Stimulated activated naive CD8-positive, alpha-beta T cell treated with anti-CD3 and anti-CD28 coated beads, Interleukin-15, amount 100 ng/mL, for 72 hours (primary cell): ENCODE measurements at places on chromosomes 4 and X.

GRCh38 chrX:13747836-13748235, 13.3 kb downstream of the OFD1 start:
- no peak for DNase-seq

DNA sequence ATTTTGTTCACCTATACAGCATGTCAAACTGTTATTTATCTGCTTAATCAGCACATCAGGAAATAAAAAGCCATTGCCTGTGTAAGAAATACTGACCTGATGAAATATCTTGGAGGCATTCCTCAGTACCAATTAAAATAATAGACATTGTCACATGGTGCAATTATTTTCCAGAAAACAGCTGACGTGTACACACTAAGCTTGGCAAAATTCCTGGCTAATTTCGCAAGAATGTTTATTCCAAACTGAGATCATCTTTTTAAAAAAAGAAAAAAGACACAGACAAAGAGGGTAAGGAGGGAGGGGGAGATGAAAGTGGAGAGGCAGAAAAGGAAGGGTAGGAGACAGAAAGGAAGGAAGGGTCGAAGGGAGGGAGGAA, 61.9 kb upstream of the NFKB1 start:
- no peak for DNase-seq

DNA sequence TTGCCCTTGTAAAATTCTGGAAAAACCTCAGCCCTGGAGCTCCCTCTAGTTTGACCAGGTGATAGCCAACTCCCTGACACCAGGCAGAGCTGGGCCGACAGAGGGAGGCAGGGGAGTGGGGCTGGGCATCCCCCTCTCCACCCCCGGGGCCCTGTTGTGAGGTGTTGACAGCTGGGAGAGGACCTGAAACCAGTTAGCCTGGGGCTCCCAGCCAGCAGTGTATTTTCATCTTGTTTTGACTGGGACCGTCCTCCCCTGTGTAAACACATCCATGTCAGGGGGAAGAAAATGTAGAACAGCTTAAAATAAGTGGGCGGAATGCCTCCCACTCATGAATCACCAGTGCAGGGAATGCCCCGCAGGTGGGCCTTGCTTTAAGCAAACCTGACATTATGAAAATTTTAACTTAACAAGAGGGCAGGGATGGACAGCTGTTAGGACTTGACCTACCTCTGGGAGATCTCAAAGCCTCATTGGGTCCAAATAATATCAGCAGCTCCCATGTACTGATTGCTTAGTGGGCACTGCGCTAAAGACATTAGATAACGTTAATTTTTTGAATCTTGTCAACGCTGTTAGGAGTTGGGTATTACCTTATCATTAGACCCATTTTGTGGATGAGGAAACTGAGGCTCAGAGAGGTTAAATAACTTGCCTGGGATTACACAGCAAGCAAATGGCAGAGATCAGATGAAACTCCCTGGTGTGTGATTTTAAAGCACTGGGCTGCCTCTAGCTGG, 45.9 kb downstream of the TSC22D3 start:
- DNase-seq: no peak

DNA sequence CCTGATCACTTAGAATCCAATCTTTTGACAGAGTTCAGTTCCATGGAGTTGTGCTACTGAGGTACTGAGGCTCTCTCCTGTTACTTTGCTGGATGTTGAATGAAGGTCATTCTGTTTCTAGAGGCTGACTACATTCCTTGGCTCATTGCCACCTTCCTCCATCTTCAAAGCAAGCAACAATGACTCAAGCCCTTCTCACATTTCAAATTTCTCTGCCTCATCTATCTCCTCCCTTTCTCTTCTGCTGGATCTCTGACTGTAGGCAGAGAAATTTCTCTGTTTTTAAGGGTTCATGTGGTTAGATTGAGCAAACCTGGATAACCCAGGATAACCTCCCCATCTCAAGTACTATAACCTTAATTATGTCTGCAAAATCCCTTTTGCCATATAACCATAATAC, 775.4 kb downstream of the STPG2 start:
- DNase-seq: no peak

DNA sequence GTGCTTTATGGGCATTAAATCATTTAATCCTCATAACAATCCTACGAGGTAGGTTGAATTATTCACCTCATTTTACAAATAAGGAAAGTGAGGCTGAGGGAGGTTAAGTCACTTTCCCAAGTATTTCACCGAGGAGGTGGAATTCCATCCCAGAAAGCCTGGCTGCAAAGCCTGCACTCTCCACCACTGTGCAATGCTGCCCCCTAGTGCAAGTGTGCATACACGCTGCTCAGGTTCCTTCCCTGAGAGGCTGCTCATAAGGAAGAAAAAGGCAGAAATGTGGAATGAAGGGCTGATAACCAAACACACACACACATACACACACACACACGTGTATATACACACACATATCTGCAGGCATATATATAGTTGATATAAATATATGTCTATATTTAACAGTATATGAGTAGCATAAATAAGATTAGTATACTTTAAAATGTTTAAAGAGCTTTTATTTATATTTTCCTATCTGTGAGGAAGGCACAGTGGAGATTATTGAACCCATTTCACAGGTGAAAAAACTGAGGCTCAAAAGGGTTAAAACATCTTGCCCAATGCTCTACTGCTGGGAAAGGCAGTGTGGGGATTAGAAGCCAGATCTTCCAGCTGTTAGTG, 714.5 kb upstream of the TENM3 start:
- peak; percentile 4 for DNase-seq

DNA sequence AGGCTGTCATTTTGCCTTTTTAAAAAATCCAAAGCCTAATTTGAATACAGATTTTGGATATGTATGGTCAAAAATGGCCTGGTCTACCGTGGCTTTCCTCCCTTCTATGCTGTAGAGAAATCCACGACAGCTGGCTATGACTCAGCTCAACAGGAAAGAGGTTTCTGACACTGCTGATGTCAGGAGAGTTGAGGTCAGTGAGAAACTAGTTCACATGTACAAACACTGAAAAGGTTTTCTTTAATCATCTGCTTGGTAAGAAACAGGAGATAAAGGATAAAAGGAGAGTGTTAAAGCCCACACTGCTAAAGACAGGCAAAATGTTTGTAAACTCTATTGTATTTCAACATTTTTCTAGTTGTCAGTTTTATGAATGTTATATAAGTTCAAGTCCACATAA, 113.9 kb downstream of the NYX start:
- peak; percentile 7 for DNase-seq

DNA sequence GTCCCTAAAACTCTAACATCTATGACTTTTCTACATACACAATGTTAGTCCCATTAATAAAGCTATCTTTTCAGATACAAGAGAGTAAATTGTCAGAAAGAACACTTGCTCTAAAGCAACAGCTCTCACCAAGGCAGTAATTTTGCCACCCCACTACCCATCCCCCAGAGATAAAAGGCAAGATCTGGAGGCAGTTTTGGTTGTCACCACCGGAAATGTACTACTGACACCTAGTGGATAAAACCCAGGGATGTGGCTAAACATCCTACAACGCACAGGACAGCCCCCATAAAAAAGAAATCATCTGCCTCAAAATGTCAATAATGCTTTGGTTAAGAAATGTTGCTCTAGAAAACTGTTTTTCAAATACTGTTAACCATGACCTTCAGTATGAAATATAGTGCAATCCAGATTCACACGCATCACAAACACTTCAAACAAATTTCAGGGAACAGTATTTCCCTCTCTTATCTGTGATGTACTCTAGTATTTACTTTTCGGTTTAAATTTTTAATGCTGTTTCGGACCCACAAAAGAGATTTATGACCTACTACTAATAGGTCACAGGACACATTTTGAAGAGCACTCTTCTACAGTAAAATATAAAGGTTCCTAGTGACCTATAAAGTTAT, 5.1 kb downstream of the FBXL5 start:
- peak; percentile 63 for DNase-seq

DNA sequence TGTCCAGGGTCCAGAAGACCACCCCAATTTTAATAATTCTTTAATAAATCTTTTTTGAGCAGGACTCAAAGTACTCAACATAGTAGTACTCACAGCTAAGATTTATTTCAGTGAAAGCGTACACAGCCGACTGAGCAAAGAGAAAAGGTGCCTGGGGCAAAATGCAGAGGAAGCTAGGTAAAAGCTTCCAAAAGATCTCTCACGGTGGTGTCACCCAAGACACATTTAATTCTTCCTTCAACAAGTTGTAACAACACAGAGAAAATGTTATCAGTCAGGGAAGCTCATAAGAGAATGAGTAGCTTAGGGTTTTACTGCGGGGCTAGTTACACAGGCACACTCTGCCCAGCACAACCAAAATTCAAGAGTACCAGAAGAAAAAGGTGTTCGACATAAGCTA, 201.1 kb downstream of the OPHN1 start:
- DNase-seq: no peak

GRCh38 chr4:77127837-77128621, 29.0 kb upstream of the CCNG2 start:
- DNase-seq: no peak
